ENCODE measurements at places on chromosomes 7 and 10.

- DNase-seq: no peak
Measured at GRCh38 chr7:7751243-7752092, 33.1 kb upstream of the RPA3 start.

GRCh38 chr7:379456-380138 is 89.6 kb downstream of the FOXL3 start:
- no peak for DNase-seq

- DNase-seq: no peak
Measured at GRCh38 chr7:50156163-50156562, 63.1 kb upstream of the ZPBP start.

DNA sequence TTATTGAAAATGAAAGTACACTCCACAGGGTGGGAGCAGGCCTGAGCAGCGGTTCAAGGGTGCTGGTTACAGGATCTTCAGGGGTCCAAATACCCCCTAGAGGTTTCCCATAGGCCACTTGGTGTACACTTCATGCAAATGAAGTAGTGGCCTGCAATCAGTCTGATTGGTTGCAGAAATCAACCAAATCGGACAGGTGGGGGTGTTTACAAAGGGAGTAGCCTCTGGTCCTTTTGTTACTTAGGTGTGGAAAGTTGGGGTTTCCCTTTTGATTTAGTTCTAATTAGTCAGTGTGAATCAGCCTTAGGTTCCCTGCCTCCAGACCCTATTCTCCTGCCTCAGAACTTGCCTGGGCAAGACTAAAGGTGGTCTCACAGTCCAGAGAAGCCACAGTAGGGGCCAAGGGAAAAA is 49.6 kb downstream of the SYPL1 start:
- DNase-seq: no peak

DNA sequence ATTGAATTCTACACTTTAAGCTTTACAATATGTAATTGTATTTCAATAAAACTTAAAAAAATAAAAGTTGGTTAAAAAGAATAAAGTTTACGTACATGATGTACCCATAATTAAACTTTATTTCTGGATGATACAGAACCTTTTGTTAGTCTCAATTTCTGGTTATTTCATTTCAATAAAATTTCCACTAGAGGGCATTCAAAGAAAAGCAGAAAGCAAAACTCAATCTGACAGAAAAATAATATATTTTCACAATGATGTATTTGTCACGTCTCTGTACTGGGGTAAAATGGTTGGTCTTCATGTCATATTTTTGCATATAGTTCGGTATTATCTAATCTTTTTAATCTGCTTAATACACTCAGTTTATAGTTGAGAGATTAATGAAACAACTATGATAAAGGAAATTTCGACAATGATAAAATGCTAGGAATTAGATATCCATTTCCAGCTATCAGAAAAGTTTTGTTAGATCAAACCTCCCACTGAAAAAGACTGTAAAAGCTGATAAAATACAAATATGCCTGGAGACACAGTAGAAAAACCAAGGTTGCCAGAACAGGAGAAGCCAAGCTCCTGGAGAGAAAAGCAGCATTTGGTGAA is 27.4 kb downstream of the ASZ1 start:
- no peak for DNase-seq

GRCh38 chr10:133335246-133336117 is 1.2 kb downstream of the CALY start:
- peak; percentile 72 for DNase-seq

All from activated CD4-positive, alpha-beta T cell treated with anti-CD3 and anti-CD28 coated beads for 1 hour (primary cell).